ENCODE measurements at places on chromosomes 5 and 9.

GRCh38 chr9:108743901-108744371, 111.8 kb downstream of the ACTL7B start:
- peak; percentile 71 for DNase-seq

GRCh38 chr9:21611891-21612290, 129.8 kb upstream of the IFNE start:
- peak; percentile 65 for DNase-seq

DNA sequence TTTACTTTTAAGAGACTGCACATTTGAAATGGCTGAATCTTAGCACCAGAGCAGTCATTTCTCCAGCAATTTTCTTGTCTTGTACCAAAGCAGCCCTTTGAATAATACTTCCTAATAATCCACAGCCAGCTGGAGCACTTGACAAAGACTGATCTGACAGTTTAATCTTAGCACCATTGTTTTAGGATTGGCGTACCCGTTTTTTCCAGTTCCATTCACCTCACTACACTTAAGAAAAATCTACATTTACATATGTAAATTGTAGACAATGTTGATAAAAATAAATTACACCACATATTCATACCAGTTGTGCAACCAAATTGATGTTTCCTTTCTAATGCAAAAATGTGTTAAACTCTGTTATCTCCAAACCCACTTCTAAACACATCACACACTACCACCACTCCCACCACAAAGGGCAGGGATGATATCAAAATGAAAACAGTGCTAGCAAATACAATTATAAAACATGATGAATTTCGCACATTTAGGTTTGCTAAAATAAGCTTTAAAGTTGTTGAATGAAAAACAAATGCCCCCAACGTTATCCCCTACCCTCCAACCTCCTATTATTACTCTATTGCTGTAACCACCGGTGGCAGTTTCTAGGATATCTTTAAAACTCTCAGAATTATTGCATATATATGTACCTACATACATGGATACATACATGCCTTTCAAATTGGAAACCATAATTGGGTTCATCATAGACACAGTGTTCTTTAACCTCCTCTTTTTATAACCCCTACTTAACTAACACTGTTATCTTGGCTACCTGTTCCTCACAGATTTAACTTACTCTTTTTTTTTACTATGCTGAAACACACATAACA, 21.5 kb downstream of the SERINC5 start:
- DNase-seq: no peak

- DNase-seq: no peak
Measured at GRCh38 chr5:132073231-132074013, at the start of gene CSF2. TSS of gene CSF2 (plus strand) at chr5:132073789. CDS start at chr5:132073824, 35 bp downstream.

GRCh38 chr5:17314907-17315471, 97.6 kb downstream of the BASP1 start:
- DNase-seq: no peak

DNA sequence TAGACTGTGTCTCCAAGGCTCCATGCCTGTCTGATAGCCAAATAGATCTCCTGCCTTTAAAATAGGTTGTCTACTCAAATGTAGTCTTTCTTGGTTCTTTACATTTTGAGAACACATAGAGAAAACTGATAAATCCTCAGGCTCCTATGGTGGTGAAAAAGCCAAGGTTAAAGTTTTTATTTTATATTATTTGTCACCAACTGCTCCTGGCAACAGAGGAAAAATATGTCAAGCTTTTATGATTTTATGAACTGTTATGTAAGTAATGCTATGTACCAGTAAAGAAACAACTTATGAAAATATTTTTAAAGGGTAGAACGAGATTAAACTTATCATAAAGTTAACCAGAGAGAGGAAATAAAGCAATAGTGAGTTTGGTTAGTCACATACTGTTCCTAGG, 222.8 kb downstream of the NR2F1-AS1 start:
- no peak for DNase-seq
